ENCODE measurements at places on chromosomes 12 and 14.

GRCh38 chr12:77047341-77048109 lies 17.8 kb downstream of the E2F7 start:
- no peak for DNase-seq

DNA sequence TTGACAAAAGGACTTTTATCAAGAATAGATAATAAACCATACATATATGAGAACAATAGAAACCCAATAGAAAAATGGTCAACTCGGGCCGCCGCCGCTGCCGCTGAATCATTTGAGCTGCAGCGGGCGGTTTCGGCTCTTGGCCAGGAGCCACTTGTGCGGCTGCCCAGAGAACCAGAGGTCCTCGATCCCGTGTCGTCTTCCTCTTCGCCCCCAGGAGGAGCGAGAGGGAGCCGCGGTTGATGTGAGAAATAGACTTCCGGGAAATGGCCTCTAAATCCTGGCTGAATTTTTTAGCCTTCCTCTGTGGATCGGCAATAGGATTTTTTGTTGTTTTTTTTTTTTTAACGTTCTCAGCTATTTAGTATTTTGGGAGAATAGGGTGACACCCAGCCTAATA lies 44.8 kb downstream of the CPSF6 start:
- peak; percentile 83 for DNase-seq

DNA sequence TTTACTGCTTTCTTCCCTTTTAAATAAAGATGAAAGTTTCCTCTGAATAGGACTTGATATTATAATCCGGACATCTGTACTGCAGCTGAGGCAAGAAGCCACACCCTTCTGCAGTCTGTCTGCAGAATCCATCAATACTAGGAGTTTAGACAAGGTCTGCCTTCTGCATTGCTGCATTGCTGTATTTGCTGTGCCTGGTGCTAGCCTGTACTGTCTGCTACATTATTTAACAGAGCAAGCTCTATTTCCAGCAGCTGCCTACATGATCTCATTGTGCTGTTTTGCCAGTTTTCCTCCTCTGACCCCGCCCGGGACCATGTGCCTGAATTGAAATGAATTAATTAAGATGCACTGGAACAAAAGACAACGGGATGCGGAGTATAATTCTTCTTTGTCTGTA lies 1.7 kb downstream of the TUBA1A start:
- peak; percentile 13 for DNase-seq

GRCh38 chr14:104095426-104096310 lies 10.2 kb downstream of the ASPG start:
- no peak for DNase-seq

DNA sequence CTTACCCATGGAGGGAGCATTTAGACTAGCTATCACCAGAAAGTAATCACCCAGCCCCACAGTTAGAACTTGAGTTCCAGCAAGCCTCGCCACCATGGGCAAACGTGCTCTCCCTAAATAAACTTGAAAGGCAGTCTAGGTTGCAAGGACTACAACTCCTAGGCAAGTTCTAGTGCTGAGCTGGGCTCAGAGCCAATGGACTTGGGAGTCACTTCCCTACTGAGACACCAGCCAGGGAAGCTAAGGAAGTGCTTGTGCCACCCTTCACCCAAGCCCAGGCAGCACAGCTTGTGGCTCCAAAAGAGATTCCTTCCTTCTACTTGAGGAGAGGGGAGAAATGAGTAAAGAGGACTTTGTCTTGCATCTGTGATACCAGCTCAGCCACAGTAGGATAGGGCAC lies 57.9 kb downstream of the SLCO1A2 start:
- no peak for DNase-seq

DNA sequence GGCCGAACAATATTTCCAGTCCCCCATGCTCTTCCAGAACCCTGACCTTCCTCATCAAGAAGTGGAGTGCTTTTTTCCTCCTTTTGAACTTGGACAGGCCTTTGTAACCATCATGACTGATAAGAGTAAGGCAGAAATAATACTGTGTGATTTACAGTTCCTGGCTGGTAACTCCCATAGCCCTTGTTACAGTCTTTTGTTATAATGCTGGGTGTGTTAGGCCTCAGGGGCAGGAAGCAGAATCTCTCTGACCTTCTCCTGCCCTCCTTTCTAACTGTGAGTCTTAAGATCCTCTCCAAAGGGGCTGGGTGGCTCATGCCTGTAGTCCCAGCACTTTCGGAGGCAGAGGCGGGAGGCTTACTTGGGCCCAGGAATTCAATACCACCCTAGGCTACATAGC lies 59.5 kb downstream of the BCAT1 start:
- DNase-seq = no peak

GRCh38 chr12:79769189-79769859 lies 78.6 kb upstream of the PAWR start:
- no peak for DNase-seq

GRCh38 chr12:124301084-124301654 lies 6.3 kb downstream of the RFLNA start:
- DNase-seq = no peak

DNA sequence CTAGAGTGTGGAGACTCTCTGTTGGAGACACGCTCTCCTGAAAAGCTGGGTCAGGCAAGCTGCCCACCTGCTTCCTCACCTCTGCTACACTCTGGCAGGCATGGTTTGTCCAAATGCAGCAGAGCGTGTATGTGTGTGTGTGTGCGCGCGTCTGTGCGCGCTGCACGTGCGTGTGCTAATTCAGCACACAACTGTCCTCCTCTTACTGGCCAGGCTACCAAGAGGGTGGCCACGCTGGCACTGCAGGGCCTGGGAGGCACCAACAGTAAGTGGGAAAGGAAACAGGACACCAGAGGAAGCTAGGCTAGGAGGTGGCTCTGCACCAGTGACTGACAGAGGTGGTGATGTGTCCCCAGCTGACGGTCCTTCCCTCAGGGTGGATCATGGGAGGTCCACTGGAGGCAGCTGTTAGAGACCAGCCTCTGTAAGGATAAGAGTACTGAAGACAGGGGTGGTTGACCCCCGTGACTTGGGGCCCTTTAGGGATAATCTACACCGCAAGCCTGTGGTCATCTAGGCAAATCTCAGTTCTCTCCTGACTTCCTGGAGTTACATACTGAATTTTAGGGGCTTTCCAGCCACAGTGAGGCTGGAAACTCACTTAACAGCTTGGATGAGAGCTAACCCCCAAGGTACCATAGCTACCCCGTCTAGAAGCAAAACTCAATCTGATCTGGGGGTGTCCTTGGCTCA lies 15.6 kb upstream of the TFCP2 start:
- no peak for DNase-seq

GRCh38 chr14:53022593-53022992 lies 71.7 kb upstream of the FERMT2 start:
- no peak for DNase-seq

DNA sequence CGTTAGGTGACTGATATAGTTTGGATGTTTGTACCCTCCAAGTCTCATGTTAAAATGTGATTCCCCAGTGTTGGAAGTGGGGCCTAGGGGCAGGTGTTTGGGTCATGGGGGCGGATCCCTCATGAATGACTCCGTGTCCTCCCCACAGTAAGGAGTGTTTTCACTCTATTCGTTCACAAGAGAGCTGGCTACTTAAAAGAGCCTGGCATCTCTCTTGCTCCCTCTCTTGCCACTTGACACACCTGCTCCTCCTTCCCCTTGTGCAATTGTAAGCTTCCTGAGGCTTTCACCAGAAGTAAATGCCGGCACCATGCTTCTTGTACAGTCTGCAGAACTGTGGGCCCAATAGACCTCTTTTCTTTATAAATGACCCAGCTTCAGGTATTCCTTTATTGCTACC lies 2.6 kb downstream of the IFI27L2 start:
- DNase-seq = no peak

GRCh38 chr12:132244724-132245295 lies 84.6 kb downstream of the GALNT9 start:
- no peak for DNase-seq

GRCh38 chr12:87311206-87311605 lies 718.0 kb downstream of the C12orf50 start:
- no peak for DNase-seq

GRCh38 chr14:64760146-64760755 lies 56.0 kb downstream of the PLEKHG3 start:
- peak; percentile 78 for DNase-seq

DNA sequence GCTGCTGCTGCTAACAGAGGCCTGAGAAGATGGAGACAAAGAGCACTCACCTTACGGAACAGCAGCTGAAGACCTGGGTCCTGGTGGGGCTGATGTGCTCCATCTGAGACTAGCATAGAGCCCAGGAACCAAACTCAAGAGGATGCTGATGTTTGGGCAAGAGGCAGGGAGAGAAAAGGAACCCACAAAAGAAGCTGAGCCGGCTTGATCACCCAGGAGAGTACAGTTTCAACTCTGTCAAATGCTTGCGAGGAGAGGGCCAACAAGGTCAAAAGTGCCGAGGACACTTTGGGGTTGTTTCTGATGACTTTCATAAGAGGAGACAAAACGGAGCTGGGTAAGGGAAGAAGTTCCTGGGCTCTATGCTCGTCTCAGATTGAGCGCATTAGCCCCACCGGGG lies 17.3 kb upstream of the NT5DC3 start:
- DNase-seq = no peak

GRCh38 chr12:107702106-107702505 lies 16.5 kb downstream of the PWP1 start:
- no peak for DNase-seq

DNA sequence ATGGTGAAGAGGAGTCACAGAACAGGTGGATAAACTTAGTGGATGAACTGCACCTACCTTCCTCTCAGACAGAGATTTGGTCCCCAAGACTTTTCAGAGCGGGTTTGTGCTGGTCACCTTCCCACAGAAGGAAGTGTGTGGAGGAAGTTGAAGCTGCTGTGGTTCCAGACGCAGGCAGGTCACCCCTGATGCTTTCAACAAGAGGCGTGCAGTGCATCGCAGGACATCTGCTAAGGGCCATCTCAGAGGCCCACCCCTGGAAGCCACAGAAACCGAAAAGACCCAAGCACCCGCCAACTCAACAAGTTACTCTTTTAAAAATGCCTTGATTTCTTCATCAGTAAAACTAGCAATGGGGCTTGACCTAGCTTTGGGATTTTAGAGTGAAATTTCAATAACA lies 1.0 kb upstream of the GPX2 start:
- no peak for DNase-seq

DNA sequence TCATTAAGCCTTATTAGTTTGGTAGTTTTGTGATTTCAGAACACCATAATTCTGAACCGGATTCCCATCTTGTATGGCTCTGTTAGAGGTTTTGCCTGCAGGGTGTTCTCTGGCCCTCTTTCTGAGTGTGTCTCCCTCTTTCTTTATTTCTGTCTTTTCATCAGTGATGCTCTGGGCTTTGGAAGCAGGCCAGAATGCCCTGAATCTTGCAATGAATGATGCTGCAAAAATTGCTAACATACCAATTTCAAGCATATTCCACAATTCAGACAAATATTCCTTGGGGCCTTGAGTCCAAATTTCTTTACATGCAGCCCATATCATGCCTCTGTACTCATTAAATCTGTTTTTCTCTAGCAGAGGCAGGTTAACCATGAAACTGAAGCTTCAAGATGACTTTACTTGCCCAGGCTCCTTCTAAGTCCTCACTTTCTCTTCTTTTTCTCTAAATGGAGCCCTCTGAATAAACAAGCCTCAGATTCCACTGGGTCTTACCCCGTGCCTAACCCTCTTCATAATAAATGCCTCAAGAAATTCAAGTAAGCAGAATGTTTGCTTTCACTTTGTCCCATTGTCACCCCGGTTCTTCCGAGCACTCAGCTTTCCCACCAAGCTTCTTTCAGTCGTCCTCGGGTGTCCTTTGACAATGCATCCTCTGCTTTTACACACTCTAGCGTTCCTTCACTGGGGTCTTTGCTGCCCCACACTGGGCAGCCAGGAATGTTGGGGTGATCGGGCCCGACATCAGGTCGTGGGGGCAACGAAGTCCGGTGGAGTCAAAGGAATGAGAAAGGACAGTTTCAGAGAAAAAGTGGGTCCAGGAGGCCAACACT lies 78.8 kb upstream of the SLC38A4 start:
- DNase-seq = no peak

- DNase-seq = no peak
Observed at GRCh38 chr14:35866595-35867279, 40.6 kb downstream of the BRMS1L start.

- DNase-seq = no peak
Observed at GRCh38 chr14:82354126-82354525, 820.5 kb upstream of the SEL1L start.
